ENCODE measurements at places on chromosomes 1 and 21.

DNA sequence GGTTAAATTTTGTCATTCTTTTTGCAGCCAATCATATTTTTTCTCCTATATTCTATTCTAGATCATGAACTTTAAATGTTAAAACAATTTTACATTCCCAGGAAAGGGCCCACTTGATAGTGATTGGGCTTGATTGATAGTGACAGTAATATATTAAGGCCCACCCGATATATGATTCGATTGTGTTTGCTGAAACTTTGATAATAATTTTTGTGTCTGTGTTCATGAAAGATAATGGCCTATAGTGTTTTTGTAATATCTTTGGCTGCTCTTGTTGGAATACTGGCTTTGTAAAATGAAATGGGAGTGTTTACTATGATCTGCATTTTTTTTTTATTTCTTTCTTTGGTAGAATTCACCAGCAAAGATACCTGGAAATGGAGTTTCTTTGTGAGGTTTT is 100.3 kb downstream of the SCCPDH start:
- H3K4me1 ChIP-seq: no peaks in the 10 kb centered on the region
- DNase-seq: no peak
- no peak overlapping the region for H3K4me3 ChIP-seq
- H3K27me3 ChIP-seq: no peaks in the 10 kb centered on the region
- H3K27ac ChIP-seq: no peak overlapping the region
- no peaks in the 10 kb centered on the region for H3K36me3 ChIP-seq

- H3K27ac ChIP-seq: no peak overlapping the region
- H3K36me3 ChIP-seq: no peaks in the 10 kb centered on the region
- H3K4me3 ChIP-seq: no peak overlapping the region
- no peaks in the 10 kb centered on the region for H3K27me3 ChIP-seq
These were observed 397.9 kb downstream of the HHAT start for GRCh38 chr1:210726621-210727020.

DNA sequence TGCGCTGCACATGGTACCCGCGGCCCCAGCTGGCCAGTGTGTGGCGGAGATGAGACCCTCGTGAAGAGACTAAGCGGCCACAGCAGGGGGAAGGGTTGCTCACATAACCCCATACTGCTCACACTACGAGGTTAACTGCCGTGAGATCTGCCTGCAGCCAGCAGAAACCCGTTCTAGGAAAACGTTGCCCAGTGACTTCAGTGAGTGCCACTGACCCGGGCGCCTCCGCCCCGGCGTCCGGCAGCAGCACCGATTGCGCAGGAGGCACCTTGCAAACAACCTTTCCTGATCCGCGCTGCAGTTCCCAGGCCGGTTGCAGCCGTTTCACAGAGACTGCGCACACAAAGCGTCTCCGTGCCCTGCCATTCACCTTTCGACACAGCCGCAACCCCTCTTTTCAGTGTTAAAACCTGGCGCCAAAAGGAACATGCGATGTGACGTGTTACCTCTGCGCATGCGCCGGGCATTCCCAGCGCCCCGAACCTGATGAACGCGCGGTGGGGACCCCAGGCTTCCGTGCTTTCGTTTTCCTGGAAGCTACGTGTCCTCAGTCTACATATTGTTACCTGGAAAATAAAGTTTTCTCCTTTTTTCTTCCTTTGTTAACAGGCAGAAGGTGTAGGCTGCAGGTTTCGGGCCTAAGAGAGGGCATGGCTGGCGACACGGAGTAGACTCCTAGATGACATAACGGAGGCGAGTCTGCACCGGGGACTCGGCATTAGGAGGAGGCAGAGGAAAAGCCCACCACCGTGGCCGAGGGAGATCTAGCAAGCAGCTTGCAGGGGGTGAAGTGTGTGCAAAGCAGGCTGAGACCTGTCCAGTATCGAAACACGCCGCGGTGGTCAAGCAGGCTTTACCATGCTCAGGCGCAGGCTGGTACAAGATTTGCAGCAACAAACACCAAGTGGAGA is 8.9 kb downstream of the VPS26C start:
- H3K4me1 ChIP-seq: peaks cover 27% of the 10 kb centered on the region
- H3K27me3 ChIP-seq: no peaks in the 10 kb centered on the region
- peak overlapping the region; percentile 76 for H3K4me3 ChIP-seq
- no peak for DNase-seq
- H3K27ac ChIP-seq: peak overlapping the region; percentile 80

DNA sequence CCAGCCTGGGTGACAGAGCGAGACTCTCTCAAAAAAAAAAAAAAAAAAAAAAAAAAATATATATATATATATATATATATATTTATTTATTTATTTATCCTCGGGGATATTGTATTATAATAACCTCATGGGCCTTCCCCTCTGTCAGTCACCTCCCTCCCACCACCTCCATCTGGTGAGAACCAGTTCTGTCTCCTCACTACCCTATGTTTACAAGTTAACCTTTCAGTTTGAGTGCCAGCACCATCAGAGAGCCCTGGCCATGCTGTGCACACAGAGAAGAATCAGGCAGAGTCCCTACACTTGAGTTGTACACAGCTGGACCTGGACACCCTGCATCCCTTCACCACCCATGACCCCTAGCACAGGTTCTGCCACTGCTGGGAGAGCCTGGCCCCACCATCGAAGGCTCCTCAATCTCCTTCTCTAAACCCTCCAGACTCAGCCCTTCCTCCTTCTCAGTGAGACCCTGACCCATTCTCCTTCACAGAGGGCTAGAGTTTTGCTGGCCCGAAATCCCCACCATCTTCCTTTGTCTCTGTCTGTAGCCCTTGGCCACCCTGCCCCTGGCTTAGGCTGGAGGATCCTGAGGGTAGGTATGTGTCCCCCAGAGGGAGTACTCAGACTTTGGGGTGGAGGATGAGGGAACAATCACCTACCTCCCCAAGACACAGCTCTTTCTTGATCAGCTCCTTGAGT is 1.2 kb downstream of the S100A5 start:
- peak; percentile 79 for DNase-seq
- no peak overlapping the region for H3K4me3 ChIP-seq
- peak overlapping the region; percentile 33 for H3K27ac ChIP-seq

DNA sequence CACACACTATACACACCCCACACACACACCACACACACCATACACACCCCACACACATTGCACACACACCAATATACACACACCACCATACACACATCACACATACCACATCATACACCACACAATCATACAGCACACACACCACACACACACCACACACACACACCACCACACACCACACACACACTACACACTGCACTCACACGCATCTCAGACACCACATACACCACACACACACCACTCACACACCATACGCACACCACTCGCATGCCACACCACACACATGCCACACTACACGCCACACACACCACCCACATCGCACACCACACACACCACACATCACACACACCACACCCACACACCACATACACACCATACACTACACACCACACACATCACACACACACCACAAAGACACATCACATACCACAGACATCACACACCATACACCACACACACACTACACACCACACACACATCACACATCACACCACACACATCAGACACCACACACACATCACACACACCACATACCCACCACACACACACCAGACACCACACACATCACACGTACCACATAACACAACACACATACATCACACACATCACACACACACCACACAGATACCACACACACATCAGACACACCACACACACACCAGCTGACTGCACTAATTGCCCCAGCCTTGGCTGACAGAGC is 54.6 kb downstream of the HSF2BP start:
- H3K36me3 ChIP-seq: no peaks in the 10 kb centered on the region
- no peak overlapping the region for H3K4me3 ChIP-seq
- H3K27ac ChIP-seq: no peak overlapping the region
- DNase-seq: no peak
- no peaks in the 10 kb centered on the region for H3K27me3 ChIP-seq

DNA sequence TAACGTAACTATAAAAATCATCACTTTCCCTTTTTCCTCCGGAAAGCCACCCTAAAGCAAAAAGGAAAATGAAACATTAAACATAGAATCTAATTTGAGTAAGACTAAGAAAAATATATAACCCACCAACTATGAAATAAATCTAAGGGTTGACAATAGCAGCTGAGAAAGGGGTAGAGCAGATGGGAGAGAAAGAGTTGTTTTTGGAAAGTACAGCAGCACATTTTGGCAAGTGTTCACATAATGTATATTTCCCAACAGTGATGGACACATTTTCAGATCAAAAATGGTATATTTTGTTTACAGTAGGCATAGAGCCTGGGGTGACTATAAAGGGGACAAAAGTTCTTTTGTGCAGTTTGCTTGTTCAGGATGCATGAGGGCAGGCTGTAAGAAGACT is 1287.4 kb upstream of the B3GALT2 start:
- no peak for DNase-seq
- H3K36me3 ChIP-seq: no peaks in the 10 kb centered on the region
- H3K4me3 ChIP-seq: no peak overlapping the region
- H3K27me3 ChIP-seq: no peaks in the 10 kb centered on the region
- H3K4me1 ChIP-seq: no peaks in the 10 kb centered on the region

DNA sequence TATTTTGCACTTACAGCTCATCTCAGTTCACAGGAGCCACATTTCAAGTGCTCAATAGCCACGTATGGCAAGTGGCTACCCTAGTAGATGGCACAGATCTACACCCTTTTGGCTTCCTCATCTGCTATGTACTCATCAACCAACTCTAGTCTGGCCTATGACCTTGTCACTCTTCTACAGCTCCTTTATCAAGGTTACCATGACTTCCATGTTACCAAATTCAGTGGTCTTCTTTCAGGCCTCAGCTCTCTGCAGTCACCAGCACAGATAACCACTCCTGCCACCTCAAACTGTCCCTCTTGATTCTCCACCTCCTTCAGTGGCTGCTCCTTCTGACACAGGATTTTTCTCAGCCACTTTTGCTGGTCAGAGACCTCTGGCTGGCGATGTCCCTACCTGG is 11.7 kb upstream of the USP48 start:
- no peak overlapping the region for H3K4me3 ChIP-seq
- H3K27ac ChIP-seq: no peak overlapping the region
- H3K27me3 ChIP-seq: no peaks in the 10 kb centered on the region
- no peaks in the 10 kb centered on the region for H3K36me3 ChIP-seq

DNA sequence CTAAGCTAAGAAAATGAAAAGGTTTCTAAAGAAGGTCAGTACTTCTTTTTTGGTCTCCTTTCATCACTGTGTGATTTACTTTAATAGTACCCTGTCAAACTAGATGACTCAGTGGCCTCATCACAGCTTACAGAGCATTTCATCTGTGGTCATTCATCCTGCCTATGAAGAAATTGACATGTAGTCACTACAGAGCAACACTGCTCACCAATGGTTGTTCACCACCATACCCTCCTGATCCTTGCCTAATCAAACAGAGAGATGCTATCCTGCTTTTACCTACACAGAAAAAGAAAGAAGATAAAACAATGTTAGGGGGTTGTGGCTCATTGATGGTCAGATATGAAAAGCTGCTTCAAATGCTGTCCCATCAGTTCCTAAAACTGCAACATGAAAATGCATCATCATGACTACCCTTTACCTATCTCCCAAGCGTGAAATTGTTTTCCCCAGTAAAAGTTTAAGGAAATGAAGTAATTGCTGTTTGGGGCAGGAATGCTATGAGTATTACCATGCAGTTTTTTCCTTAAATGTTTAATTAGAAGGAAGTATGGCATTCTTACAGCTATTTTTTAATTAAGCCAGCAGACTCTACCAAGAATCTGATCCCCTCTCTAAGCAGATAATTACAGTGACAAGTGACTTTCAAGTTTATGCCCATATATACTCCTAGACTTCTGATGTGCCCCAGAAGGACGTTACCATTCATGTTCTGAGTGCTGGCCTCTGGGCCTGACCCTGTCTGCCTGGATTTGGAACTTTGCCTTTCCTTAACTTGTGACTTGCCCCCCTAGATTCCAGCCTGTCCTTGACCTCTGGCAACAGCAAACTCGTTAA is 46.1 kb upstream of the FBXO28 start:
- no peaks in the 10 kb centered on the region for H3K27me3 ChIP-seq
- H3K4me1 ChIP-seq: no peaks in the 10 kb centered on the region
- no peak for DNase-seq
- no peak overlapping the region for H3K27ac ChIP-seq
- H3K4me3 ChIP-seq: no peak overlapping the region

GRCh38 chr21:37208056-37208721 is 58.9 kb downstream of the VPS26C start:
- no peak overlapping the region for H3K4me3 ChIP-seq
- H3K4me1 ChIP-seq: peaks cover 9% of the 10 kb centered on the region
- no peaks in the 10 kb centered on the region for H3K27me3 ChIP-seq
- H3K36me3 ChIP-seq: peaks cover under 1% of the 10 kb centered on the region
- H3K27ac ChIP-seq: no peak overlapping the region

- H3K36me3 ChIP-seq: no peaks in the 10 kb centered on the region
- H3K4me1 ChIP-seq: no peaks in the 10 kb centered on the region
- DNase-seq: no peak
- H3K27me3 ChIP-seq: no peaks in the 10 kb centered on the region
- no peak overlapping the region for H3K27ac ChIP-seq
These were observed 3.8 kb downstream of the MASP2 start for GRCh38 chr1:11042995-11043874.

DNA sequence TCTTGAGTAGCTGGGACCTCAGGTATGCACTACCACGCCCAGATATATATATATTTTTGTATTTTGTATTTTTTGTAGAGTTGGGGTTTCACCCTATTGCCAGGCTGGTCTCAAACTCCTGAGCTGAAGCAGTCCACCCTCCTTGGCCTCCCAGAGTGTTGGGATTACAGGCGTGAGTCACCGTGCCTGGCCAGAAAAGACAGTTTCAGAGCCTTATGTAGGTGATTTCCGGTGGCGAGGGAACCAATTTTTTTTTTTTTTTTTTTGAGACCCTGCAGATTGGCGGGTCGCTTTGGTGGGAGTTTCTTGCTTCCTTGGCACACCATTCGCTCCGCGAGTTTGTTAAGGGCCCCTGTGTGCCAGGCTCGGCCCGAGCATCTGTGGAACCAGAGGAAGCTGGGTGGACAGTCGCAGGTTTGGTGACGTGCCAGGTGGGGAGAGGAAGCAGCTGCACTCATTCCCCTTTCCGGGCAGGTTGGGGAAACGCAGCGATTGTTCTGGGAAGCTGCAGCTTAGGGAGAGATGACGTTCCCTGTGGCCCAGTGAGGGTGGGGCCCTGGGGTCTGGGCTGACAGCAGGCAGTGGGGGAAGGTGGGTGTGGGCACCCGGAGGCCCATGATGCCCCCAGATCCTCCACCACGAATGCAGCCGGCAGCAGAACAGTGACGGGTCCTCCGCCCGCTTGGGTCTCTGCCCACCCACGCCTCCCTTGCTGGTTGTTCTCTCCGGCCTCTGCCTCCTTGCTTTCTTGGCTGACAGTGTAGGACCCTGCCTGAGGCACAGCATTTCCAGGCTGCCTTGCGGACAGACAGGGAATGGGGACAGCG is 25.1 kb downstream of the SPSB1 start:
- peak overlapping the region; percentile 70 for H3K27ac ChIP-seq
- peaks cover 80% of the 10 kb centered on the region for H3K4me1 ChIP-seq
- H3K36me3 ChIP-seq: no peaks in the 10 kb centered on the region
- DNase-seq: no peak
- H3K4me3 ChIP-seq: no peak overlapping the region
- no peaks in the 10 kb centered on the region for H3K27me3 ChIP-seq

GRCh38 chr1:244436336-244437085 is 15.2 kb downstream of the ADSS2 start:
- H3K4me1 ChIP-seq: peaks cover 30% of the 10 kb centered on the region
- no peaks in the 10 kb centered on the region for H3K36me3 ChIP-seq
- H3K27me3 ChIP-seq: no peaks in the 10 kb centered on the region

GRCh38 chr1:84363622-84364021 is 34.7 kb upstream of the DNASE2B start:
- H3K4me1 ChIP-seq: peaks cover 5% of the 10 kb centered on the region
- no peak overlapping the region for H3K4me3 ChIP-seq
- DNase-seq: no peak
- H3K36me3 ChIP-seq: no peaks in the 10 kb centered on the region
- H3K27ac ChIP-seq: no peak overlapping the region
- no peaks in the 10 kb centered on the region for H3K27me3 ChIP-seq

GRCh38 chr1:179141592-179142251 is 59.9 kb downstream of the TOR3A start:
- no peaks in the 10 kb centered on the region for H3K27me3 ChIP-seq
- no peaks in the 10 kb centered on the region for H3K36me3 ChIP-seq
- peaks cover 63% of the 10 kb centered on the region for H3K4me1 ChIP-seq
